T-helper 2 cell treated with Interferon-gamma antibody and Interleukin-4, amounts not matched to agents 5 μg/mL and 100 μg/mL, for 36 hours (primary cell): ENCODE measurements at places on chromosomes 7 and 10.

DNA sequence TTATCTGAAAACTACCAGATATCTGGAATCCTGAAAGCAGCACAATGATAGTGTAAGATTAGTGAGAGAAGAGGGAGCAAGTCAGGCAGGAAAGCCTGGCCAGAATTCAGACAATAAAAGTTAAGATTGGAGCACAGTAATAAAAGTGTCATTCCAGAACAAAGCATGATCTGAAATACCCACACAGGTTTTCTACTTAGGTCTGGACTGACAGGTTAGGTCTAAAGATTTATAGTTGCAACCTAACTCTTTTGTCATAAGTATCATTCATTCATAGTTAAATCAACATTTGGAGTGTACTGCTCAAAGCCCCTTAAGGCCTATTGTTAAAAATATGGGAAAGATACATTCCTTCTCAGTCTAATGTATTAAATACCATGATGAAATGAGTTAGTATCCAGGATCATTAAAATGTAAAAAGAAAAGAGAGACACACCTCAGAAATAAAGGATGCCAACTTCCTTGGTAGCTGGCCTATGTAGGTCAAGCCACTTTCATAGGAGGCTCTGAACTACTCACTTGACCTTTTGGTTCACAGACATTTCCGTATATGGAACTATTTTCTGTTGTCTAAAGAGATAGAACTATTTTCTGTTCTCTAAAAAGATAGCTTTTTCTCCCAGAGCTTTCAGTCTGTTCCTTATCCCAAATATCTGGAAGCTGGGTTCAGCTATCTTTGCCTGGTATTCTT, 105.2 kb downstream of the FAS start:
- DNase-seq = no peak

DNA sequence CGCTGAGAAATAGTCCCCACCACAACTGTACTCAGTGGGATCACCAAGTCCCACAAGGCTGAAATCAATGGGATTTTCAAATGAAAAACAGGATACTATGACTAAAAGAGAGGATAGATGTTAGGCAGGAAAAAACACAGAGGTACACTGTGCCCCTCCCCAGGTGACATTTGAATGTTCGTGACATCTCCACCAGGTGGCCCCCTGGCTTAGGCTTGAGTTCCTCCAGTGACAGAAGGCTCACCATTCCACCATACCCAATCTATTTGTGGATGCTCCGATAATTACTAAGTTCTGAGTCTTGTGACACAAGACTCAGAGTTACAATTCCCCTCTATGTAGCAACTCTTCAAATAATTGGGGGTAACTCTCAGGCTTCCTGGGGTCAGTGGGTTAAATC, 77.5 kb upstream of the KCNMA1 start:
- DNase-seq = no peak

DNA sequence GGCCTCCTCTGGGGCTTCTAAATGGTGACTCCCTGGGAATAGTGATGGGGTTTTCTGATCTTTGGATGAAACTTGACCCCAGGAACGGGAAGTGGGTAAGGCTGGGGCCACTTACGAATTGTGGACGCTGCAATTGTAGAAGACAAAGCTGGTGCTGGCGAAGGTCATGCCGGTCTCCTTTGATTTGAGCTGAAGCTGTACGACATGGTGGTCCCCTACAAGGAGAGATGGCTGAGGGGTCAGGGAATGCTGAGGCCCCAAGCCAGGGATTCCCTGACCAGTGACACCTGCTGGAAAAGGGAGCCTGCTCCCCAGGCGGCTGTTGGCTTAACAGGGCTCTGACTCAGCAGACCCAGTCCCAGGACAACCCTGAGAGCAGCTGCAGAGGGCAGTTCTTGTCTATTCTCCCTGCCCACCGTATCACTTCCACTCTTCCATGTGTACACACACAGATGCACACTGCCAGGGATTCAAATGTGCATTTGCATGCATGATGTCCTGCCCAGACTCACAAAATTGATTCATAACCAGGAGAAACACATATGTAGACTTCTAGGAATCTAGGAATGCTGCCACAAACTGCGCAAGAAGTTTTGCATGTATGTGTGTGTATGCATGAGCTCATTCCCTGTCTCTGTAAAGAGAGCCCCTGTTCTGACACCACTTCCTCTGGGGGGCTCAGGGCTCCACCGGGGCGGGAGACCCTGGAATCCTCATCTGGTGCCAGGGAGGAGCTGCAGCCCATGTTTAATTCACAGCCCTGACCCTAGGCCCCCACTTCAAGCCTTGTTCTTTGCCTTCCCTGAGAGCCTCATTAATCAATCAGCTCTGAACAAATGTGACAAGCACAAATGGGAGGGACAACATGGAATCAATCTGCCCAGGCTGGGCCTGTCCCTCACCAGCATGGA, 350.0 kb downstream of the PLXNA4 start:
- no peak for DNase-seq

- DNase-seq = no peak
Observed at GRCh38 chr7:44225566-44226395, 25.0 kb downstream of the YKT6 start.

DNA sequence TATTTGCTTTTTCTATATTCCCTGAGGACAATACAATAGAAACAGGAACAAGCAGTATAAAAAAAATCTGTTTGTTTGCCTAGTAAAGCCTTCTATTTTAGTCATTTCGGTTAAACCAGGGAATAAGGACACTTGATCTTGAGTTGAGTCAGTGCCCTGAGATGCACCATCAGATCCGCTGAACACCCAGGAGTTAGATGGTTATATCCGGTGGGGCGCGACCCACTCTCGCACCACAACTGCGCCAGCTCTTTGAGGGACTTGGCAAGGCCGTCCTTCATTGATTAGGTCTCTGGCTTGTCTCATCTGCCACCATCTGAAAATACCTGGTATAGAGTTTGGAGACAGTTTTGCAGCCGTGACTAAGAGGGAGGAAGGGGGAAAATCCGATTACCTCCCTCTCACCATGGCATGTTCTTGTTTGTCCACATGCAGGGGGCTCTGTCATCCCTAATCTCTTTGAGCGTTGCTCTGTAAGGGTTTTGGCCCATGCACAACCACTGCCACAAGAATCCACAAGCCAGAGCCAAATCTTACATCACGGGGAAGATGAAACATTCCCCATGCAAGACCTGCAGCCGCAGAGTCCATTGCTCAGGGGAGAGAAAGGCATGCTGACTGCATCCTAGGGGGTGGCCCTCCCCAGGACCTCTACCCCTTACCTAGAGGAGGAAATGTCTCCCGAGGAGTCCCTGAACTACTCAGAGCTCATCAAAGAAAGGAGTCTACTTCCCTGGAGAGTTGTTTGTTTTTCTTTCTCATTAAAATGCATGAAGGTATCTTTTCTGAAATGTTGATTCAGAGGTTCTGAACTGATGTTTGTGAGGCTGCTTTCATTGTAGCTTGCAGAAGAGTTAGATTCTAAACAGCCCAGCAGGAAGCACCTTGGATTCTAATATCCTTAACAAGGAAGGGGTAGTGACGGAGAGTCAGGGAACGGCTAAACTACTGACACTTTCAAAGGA, 101.6 kb upstream of the FAM171A1 start:
- DNase-seq = no peak
